ENCODE measurements at places on chromosomes 1 and 21.

DNA sequence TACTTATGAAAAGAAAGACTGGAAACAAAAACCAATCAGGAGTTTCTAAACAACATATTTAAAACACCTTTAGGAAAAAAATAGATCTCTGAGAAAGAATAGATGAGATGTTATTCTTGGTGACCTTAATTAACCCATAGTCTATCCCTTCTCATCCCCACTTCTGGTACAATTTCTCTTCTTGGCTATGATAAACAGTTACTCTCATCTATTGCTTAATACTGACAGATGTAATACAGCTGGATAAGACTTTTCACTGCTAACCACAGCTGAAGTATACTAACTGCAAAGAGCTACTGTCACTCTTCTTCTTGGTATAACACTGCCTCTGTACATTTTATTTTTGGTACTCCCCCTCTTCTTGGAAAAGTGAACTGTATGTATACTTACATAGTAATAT, 15.2 kb downstream of the EXTL2 start:
- no peak for DNase-seq

DNA sequence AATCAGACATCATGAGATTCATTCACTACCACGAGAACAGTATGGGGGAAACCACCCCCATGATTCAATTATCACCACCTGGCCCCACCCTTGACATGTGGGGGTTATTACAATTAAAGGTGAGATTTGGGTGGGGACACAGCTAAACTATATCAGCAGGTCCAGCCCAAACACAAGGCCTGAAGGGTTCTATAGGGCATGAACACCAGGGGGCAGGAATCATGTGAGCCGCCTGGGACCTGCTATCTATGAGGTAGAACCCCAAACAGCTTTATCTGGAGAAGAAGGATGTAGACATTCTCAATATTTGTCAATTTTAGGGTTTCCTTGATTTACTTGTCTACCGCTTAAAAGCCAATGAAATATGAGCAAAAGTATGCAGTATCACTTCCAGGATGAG, 294.9 kb upstream of the DEPDC1 start:
- no peak for DNase-seq

DNA sequence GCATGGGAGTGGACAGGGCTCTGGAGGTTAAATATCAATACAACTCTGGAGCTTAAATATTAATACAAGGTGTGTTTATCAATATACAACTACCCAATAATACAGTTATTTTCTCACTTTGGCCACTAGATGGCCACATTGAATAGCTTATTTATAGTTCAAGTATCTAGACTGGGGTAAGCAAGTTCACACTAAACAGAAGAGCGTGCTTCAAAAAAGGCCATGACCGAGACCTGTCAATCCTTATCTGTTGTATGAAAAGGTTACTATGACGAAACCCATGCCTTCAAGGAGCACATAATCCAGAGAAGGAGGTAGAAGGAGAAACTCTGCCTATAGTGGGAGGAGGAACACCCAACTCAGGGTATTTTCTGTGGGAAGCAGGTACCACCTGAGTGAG, 29.1 kb downstream of the CHML start:
- peak; percentile 20 for DNase-seq

DNA sequence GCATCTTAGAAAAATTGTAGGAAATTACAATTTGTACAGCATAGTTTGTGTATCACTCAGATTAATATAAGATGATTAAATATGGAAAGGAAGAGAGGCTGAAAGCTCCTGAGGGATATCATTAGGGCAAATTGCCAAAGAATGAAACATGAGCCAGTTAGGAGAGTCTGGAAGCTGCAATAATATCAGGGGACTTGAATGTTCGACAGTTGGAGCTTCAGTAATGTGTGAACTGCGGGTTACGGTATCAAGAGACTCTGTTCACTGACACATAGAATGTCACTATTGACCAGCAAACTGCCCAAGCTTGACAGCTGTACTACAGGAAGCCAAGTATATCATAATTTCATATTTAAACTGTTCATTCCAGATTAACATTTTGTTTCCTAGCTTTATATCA, 157.2 kb downstream of the DENND1B start:
- no peak for DNase-seq

GRCh38 chr1:205301842-205302588, 19.5 kb downstream of the NUAK2 start:
- DNase-seq: no peak

DNA sequence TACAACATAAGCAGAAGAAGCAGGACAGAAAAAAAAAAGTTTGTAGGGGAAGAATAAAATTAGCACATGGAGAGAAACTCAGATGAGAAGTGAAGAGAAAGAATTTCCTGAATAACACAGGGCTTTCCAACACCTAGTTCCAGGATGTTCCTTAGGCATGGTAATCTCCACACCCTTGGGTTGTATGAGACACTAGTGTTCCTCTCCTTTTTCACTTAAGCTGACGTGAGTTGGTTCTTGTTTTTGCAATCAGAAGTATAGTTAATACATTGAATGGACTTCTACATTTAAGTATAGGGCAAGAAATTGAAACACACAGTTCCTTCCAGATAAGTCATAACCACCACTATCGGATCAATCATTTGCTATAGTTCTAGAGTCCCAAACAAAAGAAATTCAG, 51.0 kb downstream of the LPAR3 start:
- no peak for DNase-seq

DNA sequence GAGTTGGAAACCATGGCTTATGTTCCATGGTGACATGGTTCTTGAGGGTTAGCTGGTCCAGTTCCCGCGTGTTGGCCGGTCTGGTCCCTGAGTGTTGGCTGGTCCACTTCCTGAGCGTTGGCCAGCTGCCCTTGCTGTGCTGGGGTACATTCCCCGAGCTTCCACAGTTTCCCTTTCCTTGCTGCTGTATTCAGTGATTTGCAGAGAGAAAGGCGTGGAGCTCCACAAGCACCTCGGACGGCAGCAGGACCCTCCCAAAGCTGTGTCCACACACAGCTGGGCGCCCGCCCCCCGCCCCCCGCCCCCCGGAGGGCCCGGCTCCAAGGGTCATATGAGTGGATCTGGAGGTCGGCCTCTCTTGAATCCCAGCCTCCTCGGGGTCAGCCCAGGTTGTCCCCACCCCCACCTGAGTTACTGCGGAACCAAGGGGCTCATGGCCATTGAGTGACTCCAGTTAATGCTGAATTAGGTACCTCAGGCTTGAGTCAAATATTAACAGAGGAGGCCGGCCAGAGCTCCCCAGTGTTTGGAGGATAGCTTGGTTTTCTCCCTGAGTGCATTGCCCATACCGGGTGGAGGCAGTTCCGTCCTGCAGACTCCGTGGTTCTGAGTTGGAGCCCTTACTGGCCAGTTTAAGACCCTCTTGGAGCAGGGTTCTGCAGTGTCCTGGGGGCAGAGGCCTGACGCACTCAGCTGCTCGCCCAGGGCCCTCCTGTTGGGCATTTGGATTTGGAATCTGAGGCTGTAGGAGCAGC, 18.4 kb downstream of the COL18A1 start:
- DNase-seq: no peak

- DNase-seq: no peak
Observed at GRCh38 chr1:98794196-98794886, 132.8 kb downstream of the SNX7 start.

GRCh38 chr1:162497104-162497722, 405 bp upstream of the UHMK1 start:
- no peak for DNase-seq

- no peak for DNase-seq
Observed at GRCh38 chr1:93822730-93823425, 56.1 kb downstream of the DNTTIP2 start.

DNA sequence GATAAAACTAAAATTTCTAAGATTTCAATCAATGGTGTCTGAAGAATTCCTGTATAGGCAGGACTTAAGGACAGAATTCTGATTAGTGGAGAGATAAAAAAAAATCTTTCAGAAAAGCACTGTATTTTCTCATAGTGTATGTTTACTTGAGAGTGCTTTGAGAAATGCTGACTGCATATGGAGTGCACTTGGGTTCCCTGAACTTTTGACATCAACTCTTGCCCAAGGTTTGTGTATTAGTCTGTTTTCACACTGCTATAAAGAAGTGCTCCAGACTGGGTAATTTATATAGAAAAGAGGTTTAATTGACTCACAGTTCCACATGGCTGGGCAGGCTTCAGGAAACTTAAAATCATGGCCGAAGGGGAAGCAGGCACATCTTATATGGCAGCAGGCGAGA, 275.0 kb downstream of the LRRC40 start:
- no peak for DNase-seq

- no peak for DNase-seq
Observed at GRCh38 chr1:175075572-175076568, 8.2 kb downstream of the TNN start.

GRCh38 chr1:151165281-151165737, 393 bp downstream of the LYSMD1 start:
- peak; percentile 88 for DNase-seq

GRCh38 chr1:183033205-183033604, 10.0 kb downstream of the LAMC1 start:
- no peak for DNase-seq

DNA sequence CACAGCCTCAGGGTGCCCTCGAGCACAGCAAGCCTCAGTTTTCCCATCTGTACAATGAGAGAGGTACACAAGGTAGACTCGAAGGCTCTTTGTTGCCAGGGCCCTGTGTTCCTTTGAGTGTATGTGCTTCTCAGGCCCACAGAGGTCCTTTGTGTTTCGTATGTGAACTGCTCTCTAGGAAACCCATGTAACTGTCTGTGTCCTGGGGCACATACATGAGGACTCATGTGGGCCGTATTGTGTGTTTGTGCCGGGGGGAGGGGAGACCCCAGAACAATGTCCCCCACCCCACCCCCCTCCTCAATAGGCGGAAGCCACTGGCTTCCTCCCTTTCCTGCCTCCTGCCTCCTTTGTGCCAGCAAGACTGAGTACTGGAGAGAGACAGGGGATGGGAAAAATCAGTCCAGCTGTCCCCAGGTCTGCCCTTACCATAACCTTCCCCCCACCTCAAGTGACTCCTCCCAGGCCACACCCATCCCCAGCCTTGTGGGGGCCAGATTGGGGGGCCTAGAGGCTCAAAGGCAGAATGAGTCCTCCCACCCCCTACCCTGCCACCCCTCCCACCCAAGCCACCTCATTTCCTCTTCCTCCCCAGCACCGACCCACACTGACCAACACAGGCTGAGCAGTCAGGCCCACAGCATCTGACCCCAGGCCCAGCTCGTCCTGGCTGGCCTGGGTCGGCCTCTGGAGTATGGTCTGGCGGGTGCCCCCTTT, at the start of gene TIE1:
TIE1 (plus strand) TSS at position 605 of the 717 bp plus-strand sequence; CDS start at position 695, 90 bp downstream.
- no peak for DNase-seq

- DNase-seq: no peak
Observed at GRCh38 chr1:174742805-174743653, 256.7 kb upstream of the CACYBP start.

GRCh38 chr1:79196211-79196610, 189.7 kb upstream of the ADGRL4 start:
- no peak for DNase-seq

DNA sequence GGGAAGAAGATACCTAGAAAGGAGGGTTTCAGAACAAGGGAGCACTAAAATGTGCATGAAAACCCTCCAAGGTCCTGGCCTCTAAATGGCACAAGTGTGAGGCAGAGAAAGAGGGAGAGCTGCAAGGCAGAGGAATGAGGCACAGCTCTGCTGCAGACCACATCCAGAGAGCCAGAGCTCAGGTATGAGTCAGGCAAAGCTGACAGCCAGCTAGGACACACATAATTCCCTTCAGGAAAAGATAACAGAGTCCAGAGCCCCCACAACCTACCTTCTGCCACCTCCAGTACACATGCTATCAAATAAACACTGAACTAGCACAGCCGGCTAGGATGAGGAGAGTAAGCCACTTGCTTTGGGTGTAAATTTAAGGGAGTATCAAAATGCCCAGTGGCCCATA, 62.2 kb downstream of the HSF2BP start:
- DNase-seq: no peak

DNA sequence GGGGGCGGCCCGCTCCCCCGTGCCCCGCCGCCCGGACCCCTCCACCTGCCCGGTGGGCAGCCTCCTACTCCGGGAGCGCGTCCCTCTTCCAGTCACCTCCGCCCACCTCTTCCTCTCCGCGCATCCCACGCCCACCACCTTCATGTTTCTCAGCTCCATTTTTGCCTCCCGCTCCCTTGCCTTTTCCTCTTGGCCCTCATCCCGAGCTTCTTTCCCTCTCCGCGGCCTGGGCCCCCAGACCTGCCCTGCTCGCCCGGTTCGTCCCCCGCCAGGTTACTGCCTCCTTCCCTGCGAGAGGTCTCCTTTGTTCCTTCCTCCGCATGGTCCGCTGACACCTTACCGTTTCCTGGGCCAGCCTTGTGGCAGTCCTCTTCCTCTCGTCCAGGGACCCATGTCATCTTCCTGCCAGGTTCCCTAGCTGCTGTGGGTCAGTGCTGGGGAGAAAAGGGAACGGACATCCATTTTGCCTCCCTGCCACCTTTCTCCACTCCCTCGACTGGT, 563 bp downstream of the QSOX1 start:
- DNase-seq: peak; percentile 34

DNA sequence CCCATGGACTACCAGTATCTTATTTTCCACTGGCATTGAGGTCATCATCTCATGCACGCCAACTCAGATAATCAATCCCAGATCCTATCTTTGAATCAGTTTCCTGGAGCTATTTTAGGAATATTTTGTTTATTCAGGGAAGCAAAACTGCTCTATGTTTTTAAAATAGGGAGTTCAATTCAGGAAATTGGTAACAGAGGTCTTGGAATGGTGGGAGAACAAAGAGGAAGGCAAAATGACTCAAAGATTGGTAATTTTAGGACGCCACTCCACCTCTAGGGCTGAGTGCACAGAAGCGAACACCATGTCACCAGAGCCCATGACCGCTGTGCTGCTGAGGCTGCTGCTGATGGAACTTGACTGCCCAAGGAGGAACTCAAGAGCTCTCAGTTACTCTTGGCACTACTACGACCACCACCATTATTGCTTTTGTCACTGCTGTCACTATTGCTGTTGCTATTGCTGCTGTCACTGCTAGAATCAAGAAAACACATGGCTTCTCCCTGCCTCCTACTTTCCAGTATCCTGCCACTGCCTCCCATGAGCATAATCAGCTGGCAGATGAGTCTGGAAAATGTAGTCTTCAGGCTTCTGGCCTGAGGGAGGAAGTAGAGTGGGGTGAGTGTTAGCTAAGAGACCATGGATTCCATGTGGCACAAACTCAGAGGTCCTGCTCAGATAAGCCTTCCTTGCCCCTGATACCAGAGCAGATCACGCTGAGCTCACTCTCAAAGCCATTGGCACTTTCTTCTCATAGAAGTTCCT, 71.6 kb upstream of the CNIH3 start:
- no peak for DNase-seq

DNA sequence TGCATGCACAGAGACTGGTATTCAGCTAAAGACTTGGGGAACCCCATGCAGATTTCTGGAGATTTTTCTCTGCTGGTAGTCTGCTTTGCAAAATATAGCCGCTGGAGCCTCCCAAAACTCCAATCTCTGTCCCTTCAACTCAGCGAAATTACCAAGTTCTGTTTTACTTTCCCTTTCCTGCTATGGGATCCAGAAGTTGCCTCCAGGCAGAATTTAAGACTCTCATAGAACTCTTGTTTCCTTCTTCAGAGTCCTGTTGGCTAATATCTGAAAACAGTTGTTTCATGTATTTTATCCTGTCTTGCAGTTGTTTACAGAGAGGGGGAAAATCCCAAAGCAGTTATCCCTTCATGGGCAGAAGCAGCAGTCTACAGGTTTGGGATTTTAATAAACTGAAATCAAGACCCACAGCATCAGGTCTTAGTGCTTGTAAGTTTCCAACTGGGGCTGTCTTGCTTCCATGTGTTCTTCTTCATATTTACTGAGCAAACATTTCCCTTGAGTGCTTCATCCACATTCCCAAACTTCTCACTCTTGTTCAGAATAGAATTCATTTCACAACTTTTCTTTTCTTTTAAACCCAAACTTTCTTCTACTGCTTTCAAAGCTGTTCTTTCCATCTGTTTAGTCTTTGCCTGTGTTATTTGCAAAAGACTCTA, 221.3 kb upstream of the DMRTA2 start:
- no peak for DNase-seq
